Chondrocyte (in vitro differentiated cells): ENCODE measurements at places on chromosomes 11 and 22.

GRCh38 chr11:34540870-34541269 is 27.3 kb upstream of the ELF5 start:
- no peak for DNase-seq

GRCh38 chr11:104668797-104669463 is 229.3 kb downstream of the CASP12 start:
- DNase-seq, result no peak

DNA sequence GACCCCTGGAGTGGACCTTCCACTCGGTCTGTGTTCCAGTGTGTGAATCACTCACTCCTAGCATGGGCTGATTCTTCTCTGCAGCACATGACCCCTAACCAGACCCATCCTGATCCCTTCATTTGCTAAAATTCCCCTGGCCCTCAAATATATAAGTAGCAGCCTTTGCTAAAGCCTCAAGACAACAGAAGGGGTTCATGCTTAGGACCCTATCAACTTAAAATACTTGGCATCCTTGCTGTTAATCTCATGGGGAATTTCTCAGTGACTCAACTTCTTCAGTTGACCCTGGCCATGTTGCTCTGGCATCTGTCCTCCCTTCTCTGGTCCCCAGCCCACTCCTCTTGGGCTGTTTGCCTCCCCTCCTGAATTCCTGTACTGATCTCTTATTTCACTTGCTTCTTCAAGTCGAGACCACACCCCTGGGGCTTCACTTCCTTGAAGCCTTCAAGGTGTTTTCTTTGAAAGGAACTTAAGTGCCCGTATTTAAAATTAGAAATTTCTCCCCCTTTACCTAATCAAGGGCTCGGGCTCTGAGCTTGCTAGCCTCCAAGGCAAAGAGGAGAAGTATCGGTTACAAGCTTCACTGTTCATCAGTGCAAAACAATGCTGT is 23.6 kb downstream of the NNMT start:
- DNase-seq, result no peak

- no peak for DNase-seq
Measured at GRCh38 chr11:123434911-123435310, 4.8 kb downstream of the GRAMD1B start.

- no peak for DNase-seq
Measured at GRCh38 chr11:79264284-79264683, 176.5 kb downstream of the TENM4 start.

GRCh38 chr11:40029391-40029790 is 1430.1 kb downstream of the LRRC4C start:
- no peak for DNase-seq

- DNase-seq, result no peak
Measured at GRCh38 chr11:20731676-20732215, 62.4 kb downstream of the NELL1 start.

DNA sequence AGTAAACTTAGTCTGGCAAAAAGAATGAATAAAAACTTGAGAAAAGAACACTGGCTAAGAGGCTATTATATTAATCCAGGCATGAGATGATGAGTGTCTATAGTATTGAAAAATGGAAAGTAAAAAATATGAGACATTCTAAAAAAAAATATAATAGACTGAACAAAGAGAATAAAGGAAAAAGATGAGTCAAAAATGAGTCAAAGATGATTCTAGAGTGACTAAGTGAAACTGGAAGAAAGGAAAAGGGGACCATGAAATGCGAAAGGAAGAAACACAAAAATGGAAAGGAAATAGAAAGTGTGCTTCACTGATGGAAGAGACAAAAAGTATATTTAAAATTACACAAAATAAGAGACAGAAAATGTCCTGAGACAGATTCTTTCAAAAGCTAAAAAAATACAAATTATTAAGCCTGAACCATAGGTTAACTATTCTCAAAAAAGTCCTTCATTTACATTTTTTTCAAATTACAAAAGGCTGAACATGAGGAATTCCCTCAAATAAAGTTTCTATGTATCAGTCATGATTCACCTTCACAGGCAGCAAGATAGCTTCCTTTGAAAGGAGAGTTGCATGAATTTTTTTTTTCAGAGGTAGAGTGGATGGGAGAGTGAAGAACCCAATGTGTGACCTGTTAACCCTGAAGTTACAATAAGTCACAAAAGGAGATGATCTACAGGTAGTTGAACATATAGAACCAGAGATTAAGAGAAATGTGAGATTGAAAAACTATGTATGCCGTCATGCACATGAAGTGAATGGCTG is 75.2 kb downstream of the EIF3M start:
- DNase-seq, result no peak
